GM04503 (cell line): ENCODE measurements at places on chromosomes 7 and 10.

GRCh38 chr10:45444976-45445898, 71.2 kb downstream of the ALOX5 start:
- no peak for DNase-seq

GRCh38 chr7:2123360-2123759, 109.4 kb downstream of the MAD1L1 start:
- DNase-seq = no peak

GRCh38 chr10:101903827-101904550, 60.4 kb upstream of the KCNIP2 start:
- DNase-seq = no peak

- DNase-seq = no peak
Observed at GRCh38 chr10:15333909-15334649, 37.0 kb downstream of the FAM171A1 start.

DNA sequence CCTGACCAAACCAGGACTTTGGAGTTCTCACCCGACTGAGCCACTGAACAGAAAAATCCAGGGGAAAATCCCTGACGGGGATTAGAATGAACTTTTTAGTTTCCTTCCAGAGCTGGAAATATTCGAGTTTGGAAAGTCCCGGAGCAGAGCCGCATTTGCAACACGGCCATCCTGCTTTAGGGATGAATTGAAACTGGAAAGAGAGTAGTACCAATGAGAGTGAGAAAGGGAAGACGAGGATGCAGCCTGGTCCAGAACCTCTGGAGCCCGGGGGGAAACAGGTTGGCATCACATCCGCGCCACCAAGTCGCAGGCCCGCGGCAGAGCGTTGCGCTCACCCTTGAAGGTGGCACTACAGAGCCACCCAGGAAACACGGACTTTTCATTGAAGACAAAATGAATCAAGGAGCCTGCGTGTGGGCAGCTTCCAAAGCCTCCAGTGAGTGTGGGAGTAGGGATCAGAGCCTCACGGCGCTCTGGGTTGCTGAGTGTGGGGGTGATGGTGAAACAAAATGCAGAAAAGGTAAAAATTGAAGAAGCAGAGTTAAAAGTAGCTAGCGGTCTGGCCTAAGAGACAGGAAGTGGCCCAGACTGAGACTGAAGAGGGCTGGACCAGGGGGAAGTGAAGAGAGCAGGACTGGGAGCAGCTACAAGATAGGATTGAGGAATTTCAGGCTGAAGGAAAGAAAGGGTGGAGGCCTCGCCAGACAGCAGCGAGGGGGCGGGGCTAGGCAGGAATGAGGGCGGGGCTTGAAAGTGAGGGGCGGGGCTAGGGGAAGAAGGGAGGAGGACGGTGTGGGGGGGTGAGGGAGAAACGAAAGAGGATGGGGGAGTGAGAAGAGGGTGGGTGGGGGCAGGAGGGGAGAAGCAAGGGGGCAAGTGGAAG, 1.8 kb downstream of the SMURF1 start:
- no peak for DNase-seq

GRCh38 chr10:5647507-5648240, 18.7 kb downstream of the ASB13 start:
- DNase-seq = no peak

DNA sequence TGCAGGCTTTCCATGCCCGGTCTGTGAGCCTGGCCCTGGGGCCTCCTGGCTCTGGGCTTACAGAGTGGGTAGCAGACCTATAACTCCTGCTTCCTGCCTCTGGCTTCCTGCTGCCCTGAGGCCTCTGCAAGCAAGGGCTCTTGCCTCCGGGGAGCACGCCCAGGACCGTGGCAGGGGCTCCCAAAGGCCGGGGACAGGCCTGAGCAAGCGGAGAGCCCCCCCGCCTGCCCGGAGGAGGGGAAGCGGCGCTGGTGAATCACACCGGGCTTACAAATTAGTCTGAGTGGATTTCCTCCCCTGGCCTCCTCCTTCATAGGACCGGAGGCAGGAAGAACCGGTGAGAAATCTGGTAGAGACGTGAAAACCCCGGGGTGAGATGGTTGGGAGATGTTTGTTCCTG, 1.5 kb upstream of the MYL10 start:
- no peak for DNase-seq

DNA sequence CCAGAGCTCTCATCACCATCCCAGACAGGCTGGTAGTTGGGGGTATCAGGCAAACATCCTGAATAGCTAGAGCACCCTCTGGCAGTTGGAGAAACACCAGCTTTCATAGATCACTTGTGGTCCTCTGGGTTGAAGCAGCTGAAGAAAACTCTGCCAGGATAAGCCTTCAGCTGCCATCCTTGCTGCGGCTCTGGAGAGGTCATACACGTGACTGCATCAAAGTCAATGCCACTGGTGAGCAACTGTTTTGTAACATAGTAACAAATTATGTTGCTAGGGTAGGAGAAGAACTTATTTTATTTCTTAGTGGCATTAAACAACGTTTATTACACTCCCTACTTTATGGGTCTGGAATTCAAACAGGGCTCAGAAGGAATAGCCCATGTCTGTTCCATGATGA, 19.2 kb upstream of the PANK1 start:
- DNase-seq = no peak

DNA sequence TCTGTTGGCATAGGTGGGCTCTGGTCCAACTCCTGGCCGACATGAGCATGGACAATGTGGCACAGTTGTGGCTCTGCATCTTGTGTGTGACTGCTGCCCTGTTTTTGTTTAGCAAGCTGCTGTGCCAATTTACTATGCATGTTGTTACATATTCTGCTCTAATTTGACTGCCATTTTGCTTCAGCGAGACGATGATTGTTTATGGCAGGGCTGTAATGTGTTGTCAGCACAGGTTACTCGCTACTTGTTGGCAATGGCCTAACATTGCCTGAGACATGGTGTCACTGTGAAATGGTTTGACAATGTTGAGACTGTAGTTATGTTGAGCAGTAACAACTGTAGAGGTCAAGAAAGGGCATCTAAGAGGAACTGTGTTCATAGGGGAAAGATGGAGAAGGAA, 659.6 kb downstream of the AUTS2 start:
- no peak for DNase-seq

DNA sequence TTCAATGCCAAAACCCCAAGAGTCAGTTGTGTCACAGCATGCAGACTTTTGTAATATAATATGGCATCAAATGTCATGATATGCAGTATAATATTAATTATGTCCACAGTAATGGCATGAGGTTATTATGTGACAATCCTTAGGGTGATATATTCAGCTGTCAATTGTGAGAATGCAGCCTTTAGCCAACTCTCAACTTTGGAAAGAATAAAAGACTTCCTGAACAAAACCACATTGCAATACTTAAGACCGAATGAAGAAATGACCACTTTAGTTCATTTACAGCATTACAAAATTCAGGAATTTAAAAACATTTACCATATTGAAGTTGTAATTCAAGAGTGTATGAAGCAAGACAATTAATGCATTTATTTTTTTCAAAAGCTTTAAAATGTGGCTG, 45.4 kb downstream of the CPVL start:
- DNase-seq = no peak

- no peak for DNase-seq
Observed at GRCh38 chr7:157704365-157704764, 367.6 kb downstream of the DNAJB6 start.

GRCh38 chr10:7501157-7501556, 90.3 kb upstream of the SFMBT2 start:
- DNase-seq = no peak

DNA sequence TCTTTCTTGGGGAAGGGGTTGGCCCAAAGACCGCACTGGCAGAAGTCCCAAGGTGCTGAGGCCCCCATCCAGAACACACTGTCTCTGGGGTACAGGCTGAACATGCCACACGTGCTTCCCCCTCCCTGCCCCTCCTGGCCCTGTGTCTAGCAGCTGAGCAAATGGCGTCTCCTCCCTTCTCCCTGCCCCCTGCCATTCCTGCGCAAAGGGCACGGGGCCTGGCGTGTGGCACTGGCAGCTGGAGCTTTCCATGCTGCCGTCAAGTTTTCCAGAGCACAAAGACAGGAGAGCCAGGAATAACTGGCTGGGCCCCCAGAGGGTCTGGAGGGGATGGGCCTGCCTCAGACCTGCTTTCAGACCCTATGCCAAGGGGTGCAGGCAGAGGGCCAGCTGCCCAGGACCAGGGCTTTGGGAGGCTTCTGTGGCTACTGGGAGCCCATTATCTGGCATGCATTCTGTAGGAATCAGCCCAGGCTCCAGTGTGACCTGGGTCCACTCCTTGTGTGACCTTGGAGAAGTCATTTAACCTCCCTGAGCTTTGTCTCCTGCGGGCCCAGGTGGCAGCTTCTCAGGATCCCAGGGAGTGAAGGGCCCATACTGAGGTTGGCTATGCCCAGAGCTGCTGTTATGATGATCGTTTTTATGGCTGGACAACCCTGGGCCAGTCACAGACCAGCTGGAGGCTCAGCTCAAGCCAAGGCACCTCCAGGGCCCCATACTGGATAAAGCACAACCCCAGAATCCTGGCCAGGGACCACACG, 710 bp upstream of the LDB3 start:
- DNase-seq = no peak

GRCh38 chr7:131540491-131541162, 15.8 kb downstream of the PODXL start:
- no peak for DNase-seq

- no peak for DNase-seq
Observed at GRCh38 chr10:5560817-5561703, 36.3 kb downstream of the CALML3 start.

DNA sequence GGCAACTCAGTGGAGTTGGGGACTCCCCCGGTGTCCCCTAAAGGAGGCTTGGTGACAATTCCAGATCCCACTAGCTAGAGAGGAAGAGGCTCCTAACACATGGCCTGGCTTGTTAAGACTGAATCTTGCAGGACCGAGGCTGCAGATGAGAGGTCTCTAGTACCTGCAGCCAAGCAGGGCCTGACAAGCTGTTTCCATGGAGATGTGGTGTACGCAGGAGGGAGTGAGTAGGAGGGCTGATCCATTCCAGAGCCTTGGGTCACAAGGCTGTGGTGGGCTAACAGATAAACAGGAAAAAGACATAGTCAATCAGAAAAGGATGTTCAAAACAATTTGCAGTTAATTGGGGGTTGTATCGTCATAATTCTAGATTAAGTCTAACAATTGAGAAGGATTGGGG, 77.3 kb upstream of the MKLN1 start:
- DNase-seq = no peak

- peak; percentile 81 for DNase-seq
Observed at GRCh38 chr10:329361-330099, 194.3 kb downstream of the ZMYND11 start.

DNA sequence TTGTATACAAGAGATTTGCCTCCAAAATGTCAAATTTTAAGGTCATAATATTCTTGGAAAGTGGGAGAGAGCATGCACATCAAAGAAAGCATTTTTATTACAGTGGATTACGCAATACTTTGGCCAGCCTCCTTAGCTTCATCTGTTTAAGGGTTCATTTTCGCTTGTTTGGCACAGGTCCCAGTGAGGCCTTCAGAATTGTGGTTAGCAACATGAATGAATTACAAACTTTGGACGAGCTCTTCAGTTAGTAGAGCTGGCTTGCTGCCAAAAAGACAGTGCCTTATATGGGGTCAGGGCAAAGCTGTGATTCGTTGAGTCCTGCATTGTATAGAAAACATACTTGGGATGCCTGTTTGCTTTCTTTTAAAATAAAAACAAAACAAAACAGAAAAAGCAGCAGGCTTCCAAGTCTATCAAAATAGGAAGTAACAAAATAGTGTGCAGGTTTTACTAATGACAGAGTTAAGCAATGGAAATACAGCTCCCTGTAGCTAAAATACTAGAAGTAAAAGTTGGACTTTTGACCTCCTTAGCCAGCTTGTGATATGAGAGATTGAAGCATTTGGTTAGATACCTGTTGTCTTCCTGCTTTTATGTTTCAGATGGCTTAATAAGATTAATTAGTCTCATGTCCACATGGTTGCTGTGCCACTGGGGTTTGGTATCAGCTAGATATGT, 190.8 kb downstream of the MLLT10 start:
- peak; percentile 96 for DNase-seq

DNA sequence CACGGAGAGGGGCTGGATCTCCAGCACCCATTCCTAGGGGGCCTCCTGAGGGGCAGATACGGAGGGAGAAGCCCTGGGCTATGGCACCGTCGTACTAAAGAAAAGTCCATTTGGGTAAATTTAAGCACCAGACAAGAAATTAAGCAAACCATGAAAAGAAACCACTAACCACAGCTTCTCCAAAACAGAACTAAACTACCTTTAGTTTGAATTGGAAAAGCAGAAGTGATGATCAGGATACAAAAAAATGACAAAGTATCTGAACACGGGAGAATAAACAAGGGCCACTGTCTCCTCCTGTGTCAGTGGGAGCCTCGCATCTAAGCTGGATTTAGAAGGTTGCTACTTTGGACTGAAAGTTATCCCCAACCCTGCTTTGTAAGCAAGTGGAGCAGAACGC, 69.1 kb downstream of the DIP2C start:
- DNase-seq = no peak

GRCh38 chr7:155009570-155010157, 6.7 kb upstream of the PAXIP1 start:
- DNase-seq = no peak

DNA sequence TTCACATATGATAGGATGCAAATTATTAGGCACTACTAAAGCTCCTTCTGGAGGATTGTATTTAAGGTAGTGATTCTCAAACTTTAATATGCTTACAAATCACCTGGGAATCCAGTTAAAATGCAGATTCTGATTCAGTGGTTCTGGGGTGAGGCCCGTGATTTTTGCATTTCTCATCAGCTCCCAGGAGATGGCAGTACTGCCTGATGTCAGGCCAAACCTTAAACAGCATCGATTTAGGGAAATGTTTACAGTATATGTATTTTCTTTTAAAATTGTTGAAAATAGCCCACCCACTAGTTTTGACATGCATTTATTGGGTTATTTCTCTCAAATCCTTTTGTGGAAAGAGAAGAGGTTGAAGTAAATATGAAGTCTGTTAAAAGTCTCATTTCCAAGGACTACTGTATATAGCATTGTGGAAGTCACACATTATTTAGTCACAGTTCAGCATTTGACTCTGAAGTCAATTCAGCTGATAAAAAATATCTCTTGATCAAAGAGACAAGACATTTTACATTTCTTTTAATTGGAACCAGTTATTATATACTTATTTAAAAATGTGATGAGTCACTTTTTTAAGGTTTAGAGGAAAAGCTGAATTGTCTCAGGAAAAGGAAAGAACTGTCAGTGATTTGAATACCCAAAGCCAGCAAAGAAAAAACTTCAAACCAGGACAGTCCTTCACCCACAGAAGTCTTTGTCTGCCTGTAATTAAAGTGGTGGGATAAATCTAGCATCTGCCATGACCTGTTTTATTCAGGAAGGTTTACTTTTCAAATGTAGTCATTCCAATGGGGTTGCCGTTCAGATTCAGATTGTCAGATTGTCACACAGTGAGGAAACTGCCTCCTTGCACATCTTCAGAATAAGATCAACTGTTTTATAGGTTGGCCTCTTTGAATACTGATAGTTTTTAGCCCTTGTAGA, 21.1 kb upstream of the HBP1 start:
- DNase-seq = no peak
